Small intestine (tissue), 16 donors: ENCODE measurements at places on chromosomes 11 and 22. TPM values are rescaled to one million over a fixed set of nuclear protein-coding genes. Genes with fewer than 3 reads are reported as not detected.
A peak's percentile ranks its signal among the peaks of the same experiment; 100 is the strongest.

DNA sequence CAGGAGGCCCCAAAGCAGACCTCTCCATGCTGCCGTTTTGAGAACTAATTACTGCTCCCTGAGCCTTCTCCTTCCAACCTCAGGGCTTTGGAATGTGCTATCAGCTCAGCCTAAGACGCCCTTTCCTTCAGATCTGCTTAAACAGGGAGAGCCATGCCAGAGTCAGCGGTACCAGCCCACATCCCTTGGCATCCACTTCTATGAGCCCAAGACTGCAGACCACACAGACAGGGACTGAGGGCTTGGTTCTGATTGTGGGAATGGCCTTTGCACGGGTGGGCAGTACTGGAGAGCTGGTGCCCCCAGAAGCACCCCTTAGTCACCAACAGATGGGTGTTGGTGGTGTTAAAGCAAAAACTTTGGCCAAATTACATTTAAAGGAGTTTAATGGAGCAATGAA is 146.5 kb downstream of the TTC17 start:
- no peak for DNase-seq

The LYVE1 gene
- polyA plus RNA-seq, result 27.0 TPM

GRCh38 chr22:17492247-17492646 is 71.1 kb upstream of the SLC25A18 start:
- DNase-seq, result no peak

DNA sequence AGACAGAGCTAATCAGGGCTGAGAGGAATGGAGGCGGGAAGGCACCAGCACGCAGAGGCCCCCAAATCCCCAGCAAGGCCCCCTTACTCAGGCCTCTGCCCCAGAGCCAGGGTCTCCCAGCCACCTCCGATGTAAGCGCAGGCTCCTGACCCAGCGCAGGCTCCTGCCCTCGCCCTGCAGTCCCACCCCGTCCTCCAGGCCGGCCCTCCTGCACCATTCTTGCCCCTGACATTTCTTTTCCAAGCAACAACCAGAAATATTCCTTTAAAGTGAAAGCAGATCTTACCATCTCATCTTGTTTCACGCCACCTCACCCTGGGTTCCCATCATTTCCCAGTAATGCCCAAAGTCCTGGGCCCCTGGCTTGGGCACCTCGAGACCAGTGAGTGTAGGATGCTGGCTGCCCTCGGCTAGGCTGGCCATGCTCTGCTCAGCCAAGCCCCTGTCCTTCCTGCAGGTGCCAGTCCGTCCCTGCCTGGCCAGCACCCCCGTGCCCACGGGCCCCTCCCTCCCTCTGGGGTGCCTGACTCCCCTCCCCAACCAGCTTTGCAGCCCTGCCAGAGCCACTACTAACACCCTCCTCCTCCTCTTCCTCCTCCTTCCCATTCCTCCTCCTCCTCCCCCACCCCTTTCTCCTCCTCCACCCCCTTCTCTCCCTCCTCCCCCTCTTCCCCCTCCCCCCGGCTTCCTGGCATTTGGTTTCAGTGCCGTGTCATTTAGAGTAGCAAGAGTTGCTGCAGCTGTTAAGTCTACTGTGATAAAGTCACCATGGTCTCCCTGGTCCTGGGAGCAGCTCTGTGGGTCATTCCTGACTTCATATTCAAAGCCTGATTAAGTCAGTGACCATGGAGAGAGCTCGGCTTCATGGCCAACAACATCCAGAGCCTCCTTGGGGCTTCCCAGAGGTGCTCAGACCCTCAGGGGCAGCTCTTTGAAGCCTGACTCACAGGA is 78.7 kb downstream of the PIWIL3 start:
- DNase-seq, result peak; percentile 57

- DNase-seq, result peak; percentile 64
These were observed 49.2 kb downstream of the DBX1 start for GRCh38 chr11:20110908-20111669.

DNA sequence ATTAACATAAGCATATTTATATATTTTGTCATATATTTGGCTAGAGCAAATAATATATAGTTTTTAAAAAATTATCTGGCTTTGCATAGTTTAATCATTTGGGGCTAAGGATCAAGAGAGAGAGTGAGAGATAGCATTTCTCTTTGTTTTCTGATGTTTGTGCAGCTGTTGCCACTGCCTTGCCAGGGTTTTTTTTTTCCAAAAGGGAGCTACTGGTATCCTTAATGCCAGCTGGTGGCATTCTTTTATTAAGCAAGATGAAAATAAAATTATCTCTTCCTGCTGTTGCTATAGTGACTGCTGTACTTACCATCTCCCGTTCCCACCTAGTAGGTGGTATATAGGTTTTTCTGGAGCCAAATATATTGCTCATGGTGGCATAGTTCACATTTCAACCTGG is 793.3 kb upstream of the ARHGAP42 start:
- no peak for DNase-seq

GRCh38 chr11:44754876-44755555 is 28.3 kb downstream of the TSPAN18 start:
- no peak for DNase-seq

DNA sequence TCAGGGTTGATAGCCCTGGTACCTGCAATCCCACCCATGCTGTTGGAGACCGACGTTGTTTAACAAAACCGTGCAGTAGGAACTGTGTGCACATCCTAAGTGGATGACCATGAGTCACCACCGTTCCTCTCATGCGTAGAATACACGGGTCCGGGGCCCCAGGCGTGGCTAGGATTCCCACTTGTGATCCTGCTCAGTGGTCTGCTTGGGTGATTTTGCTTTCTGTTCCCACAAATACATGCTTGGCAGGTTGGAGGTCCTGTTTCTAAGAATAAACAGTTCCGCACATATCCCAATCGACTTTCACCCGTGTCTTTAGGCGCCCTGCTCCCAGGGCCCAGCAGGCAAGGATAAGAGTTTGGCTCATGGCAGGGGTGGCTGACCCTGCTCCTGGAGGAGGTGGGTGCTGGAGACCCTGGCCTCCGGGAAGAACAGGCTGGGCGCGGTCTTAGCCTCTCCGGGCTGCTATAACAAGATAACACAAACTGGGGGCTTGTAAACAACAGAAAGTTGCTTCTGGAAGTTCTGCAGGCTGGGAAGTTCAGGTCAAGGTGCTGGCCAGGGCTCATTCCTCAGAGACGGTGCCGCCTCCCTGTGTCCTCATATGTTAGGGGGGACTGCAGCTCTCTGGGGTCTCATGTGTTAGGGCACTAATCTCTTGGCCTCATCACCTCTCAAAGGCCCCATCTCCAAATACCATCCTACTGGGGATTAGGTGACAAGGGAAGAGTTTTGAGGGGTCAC is 1028.3 kb downstream of the BRD1 start:
- DNase-seq, result no peak

- DNase-seq, result no peak
These were observed 15.4 kb downstream of the CCDC34 start for GRCh38 chr11:27347359-27348339.

DNA sequence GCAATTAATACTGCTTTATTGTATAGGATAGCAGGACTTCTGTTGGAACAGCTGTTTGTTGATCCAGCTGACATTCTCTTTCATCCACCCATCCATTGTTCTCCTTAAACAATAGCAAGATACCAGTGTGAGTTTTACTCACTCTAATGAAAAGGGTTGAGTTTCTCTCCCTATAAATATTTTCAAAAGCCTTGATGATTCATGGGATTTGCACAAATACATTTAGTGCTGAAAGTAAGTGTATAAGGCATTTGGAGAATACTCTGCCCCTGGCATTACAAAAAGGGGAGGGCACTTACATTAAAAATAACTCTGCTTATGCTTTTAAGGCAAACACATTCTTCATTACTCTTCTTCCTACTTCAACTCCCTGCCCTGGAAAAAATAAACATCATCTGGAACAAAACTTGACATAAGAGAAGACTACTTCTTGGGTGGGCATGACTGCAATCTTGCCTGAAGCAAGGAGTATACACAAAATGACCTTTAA is 634.9 kb downstream of the METTL15 start:
- no peak for DNase-seq
